ENCODE measurements at places on chromosomes 11 and 22. TPM values are rescaled to one million over a fixed set of nuclear protein-coding genes. Genes with fewer than 3 reads are reported as not detected.

DNA sequence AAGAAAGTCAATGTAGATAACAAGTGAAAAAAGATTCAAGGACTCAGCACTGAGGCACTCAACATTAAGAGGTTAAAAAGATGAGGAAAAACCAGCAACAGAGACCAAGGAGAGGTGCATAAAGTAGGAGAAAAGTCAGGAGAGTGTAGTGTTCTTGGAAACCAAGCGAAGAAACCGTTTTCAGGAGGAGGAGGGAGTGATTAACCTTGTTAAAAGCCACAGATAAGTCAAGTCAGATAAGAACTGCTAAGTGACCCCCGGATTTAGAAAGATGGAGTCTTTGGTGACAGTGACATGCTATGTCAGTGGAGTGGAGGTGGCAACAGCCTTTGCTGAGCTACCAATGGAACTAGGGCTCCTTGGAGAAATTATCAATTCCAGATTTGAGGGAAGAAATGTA is 13.9 kb upstream of the NARS2 start:
- no peak for DNase-seq

The GGTLC3 gene
- total RNA-seq = not detected

- DNase-seq = no peak
Measured at GRCh38 chr11:86919557-86920210, 35.5 kb downstream of the FZD4 start.

The SLC1A2 gene
- total RNA-seq = 2.0 TPM

The OR52I2 gene
- not detected for total RNA-seq

- no peak for DNase-seq
Measured at GRCh38 chr22:28016781-28017557, 97.9 kb upstream of the PITPNB start.

- DNase-seq = no peak
Measured at GRCh38 chr11:107446822-107447431, 10.7 kb downstream of the CWF19L2 start.

DNA sequence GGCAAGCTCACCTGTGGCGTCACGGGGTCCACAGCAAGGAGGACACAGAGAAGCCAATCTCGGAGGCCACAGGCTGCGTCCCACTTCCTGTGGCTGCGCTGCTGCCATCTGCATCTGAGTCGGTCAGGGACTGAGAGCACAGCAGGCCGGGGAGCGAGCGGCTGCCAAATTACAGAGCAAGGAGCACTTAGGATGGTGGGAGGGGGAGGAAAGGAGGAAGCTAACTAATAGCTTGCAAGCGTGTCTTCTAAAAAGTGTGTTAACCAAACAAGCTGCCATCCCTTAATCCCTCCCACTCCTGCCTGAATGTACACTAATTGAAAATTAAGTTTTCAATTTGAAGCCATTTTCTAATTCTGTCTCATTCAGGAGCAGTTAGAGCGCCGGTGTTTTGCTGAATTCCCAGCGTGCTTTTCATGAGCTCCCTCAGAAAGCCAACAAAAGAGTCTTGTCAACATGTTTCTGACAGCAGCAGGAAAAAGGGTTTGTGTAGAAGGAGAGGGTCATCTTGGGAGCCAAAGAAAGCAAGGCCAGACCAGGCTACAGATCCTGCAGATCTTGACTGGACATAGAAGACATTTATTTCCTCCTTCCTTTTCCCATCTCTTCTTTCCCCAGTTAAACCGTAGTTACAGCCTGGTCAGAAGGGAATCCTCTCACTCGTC is 42.4 kb upstream of the API5 start:
- peak; percentile 61 for DNase-seq

DNA sequence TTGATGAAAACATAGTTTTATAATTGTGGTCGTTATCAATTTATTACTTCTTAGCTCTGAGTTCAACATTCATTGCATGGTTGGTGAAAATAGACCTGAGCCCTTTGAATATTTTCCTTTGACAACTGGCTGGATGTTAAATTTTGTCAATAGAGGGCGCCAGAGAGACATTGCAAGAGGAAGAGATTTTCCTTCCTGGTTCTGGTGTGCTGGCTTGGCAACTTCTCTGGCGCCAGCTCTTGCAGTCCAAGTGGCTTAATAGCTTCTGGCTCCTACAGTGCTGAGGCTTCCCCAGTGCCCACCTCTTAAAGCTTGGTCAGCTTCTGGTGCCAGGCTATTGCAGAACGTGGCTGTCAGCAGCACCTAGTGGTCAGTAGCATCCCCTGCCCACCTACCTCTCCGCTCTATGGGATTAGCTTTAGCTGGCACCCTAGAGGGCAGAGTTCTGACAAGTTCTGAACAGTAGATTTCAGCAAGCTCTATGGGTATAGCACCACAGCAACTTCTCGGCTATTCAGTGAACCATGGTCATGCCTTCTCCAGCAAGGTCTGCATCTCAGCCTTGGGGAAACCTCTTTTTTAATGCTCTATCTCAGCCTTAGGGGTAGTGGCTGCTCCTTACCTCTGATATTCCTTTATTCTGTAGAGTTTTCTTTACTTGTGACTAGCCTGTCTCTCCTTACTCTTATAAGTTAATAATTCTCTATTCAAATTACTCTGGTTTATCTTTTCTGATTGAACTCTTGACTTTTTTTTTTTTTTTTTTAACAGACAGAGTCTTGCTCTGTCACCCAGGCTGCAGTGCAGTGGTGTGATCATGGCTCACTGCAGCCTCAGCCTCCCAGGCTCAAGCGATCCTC is 59.4 kb downstream of the ACER3 start:
- peak; percentile 83 for DNase-seq

- DNase-seq = no peak
Measured at GRCh38 chr22:17860220-17860965, 86.1 kb upstream of the BID start.

Data from Right ventricle myocardium superior (tissue), 1 donor.